Natural killer cell (primary cell): ENCODE measurements at places on chromosomes 16 and 17. TPM values are rescaled to one million over a fixed set of nuclear protein-coding genes. Genes with fewer than 3 reads are reported as not detected.

The ZPBP2 gene
- not detected for total RNA-seq

- H3K27ac ChIP-seq, result no peak overlapping the region
- H3K4me3 ChIP-seq, result no peak overlapping the region
- DNase-seq, result no peak
- H3K36me3 ChIP-seq, result no peaks in the 10 kb centered on the region
- H3K4me1 ChIP-seq, result no peaks in the 10 kb centered on the region
- peaks cover 9% of the 10 kb centered on the region for H3K27me3 ChIP-seq
Measured at GRCh38 chr16:23156946-23157460, 7.8 kb upstream of the USP31 start.

GRCh38 chr16:71648921-71649320 lies 22.9 kb downstream of the MARVELD3 start:
- H3K36me3 ChIP-seq, result peaks cover 15% of the 10 kb centered on the region
- no peak overlapping the region for H3K4me3 ChIP-seq
- H3K27me3 ChIP-seq, result no peaks in the 10 kb centered on the region
- DNase-seq, result no peak
- no peak overlapping the region for H3K27ac ChIP-seq

GRCh38 chr17:9028988-9029570 lies 7.8 kb downstream of the NTN1 start:
- H3K4me3 ChIP-seq, result no peak overlapping the region
- H3K36me3 ChIP-seq, result no peaks in the 10 kb centered on the region
- DNase-seq, result no peak
- H3K4me1 ChIP-seq, result no peaks in the 10 kb centered on the region
- peaks cover 16% of the 10 kb centered on the region for H3K27me3 ChIP-seq

The NAA60 gene
- 69.0 TPM for total RNA-seq

The CDH5 gene
- not detected for total RNA-seq

- no peak overlapping the region for H3K4me3 ChIP-seq
- H3K27ac ChIP-seq, result no peak overlapping the region
- DNase-seq, result no peak
- no peaks in the 10 kb centered on the region for H3K36me3 ChIP-seq
- H3K27me3 ChIP-seq, result no peaks in the 10 kb centered on the region
Measured at GRCh38 chr17:58172369-58173071, 5.7 kb downstream of the OR4D2 start.

- no peak overlapping the region for H3K27ac ChIP-seq
- H3K4me3 ChIP-seq, result no peak overlapping the region
- H3K4me1 ChIP-seq, result no peaks in the 10 kb centered on the region
Measured at GRCh38 chr16:19817122-19817521, 67.5 kb downstream of the GPRC5B start.

The AGRP gene
- total RNA-seq, result not detected

DNA sequence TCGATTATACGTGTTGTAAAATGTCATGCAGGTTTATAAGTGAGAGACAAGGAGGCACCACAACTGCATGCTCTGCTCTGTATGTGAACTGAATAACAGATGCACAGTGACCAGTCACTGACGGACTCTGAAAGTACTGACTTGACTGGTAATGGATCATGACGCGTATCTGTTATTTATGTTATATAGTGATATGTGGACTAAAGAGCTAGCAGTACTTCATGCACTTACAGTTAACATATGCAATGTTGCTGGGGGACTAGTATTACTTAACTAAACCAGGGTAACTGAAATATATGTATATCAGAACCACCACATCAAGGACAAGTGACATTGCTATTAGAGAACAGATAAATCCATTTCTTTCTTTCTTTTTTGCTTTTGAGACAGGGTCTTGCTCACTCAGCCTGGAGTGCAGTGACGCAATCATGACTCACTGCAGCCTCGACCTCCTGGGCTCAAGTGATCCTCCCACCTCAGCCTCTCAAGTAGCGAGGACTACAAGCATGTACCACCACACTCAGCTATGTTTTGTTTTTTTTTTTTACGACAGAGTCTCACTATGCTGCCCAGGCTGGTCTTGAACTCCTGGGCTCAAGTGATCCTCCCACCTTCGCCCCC lies 17.2 kb downstream of the COIL start:
- no peaks in the 10 kb centered on the region for H3K27me3 ChIP-seq
- H3K4me1 ChIP-seq, result no peaks in the 10 kb centered on the region
- no peak overlapping the region for H3K4me3 ChIP-seq
- H3K36me3 ChIP-seq, result peaks cover 29% of the 10 kb centered on the region
- H3K27ac ChIP-seq, result no peak overlapping the region
- DNase-seq, result no peak

GRCh38 chr17:66420961-66421371 lies 118.6 kb downstream of the PRKCA start:
- no peaks in the 10 kb centered on the region for H3K27me3 ChIP-seq
- no peak overlapping the region for H3K4me3 ChIP-seq
- H3K27ac ChIP-seq, result no peak overlapping the region
- DNase-seq, result no peak

DNA sequence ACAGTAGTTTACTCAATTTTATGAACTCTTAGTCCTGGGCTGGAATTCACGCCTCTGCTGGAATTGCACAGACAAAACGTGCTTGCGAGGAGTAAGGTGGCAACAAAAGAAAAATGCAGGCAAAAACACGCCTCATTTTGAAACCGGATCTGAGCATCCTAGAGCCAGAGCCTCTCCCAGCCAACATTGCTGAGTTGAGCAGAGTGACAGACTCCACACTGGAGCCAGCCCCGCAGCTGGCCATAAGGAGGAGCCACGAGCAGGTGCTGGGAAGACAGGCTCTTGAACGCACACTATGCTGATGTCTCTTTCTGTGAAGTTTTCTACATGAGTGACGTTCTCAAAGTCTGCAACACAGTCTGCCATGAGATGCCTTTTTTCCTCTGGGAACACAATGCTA lies 14.6 kb upstream of the HSBP1 start:
- no peak overlapping the region for H3K4me3 ChIP-seq
- no peak overlapping the region for H3K27ac ChIP-seq
- no peaks in the 10 kb centered on the region for H3K4me1 ChIP-seq
- no peaks in the 10 kb centered on the region for H3K27me3 ChIP-seq
- no peaks in the 10 kb centered on the region for H3K36me3 ChIP-seq

DNA sequence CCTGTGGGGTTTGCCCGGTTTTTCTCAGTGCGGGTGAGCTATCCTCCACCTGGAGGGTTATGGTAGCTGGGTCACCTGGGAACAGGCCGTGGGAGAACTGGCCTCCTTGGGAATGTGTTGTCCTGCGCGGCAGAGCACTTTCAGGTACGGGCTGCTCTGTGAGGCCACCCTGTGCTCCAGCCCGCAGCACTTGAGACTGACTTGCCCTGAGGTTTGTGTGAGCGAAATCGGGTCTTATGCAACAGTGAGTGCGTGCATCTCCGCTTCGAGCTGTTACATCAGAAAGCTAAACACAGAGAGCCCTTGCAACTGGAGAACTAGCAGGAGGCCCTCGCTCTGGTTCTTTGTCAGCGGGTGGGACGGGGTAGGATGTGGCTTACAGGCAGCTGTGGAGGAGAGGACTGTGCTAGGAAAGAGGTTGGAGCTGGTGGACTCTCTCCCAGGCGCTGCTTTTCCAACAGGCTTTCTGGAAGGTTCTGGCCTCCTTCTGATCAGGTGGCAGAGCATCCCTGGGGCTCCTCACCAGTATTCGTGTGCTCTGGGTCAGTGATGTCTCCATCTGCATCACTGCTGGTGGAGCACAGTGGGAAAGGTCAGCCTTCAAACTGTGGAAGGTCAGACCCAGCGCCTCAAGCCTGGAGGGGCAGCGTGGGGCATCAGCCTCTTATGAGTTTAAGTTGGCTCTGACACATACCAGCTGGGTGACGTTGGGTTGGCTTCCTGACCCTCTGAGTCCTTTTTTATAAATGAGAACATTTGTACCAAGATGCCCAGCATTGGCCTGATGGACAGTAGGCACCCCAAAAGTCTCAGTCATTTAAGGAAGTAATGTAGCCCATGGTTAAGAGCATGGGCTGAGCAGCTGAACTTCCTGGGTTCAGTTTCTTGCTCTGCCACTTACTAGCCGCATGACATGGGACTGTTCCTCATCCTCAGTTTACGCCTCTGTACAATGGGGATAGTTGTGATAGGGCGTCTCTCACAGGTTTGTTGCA lies 76.3 kb downstream of the KSR1 start:
- H3K36me3 ChIP-seq, result no peaks in the 10 kb centered on the region
- no peaks in the 10 kb centered on the region for H3K27me3 ChIP-seq
- DNase-seq, result peak; percentile 10
- H3K4me3 ChIP-seq, result no peak overlapping the region
- H3K27ac ChIP-seq, result peak overlapping the region; percentile 21

GRCh38 chr16:50624449-50624970 lies 56.6 kb downstream of the SNX20 start:
- H3K36me3 ChIP-seq, result no peaks in the 10 kb centered on the region
- peaks cover 17% of the 10 kb centered on the region for H3K4me1 ChIP-seq
- H3K27ac ChIP-seq, result no peak overlapping the region
- H3K27me3 ChIP-seq, result no peaks in the 10 kb centered on the region
- no peak overlapping the region for H3K4me3 ChIP-seq

GRCh38 chr17:81740395-81740961 lies 28.4 kb downstream of the SLC25A10 start:
- peaks cover 3% of the 10 kb centered on the region for H3K4me1 ChIP-seq
- no peak for DNase-seq
- no peaks in the 10 kb centered on the region for H3K36me3 ChIP-seq
- no peak overlapping the region for H3K4me3 ChIP-seq

The WNT9B gene
- total RNA-seq, result not detected

GRCh38 chr17:21345236-21345635 lies 30.9 kb upstream of the KCNJ12 start:
- no peak overlapping the region for H3K4me3 ChIP-seq
- no peaks in the 10 kb centered on the region for H3K36me3 ChIP-seq
- H3K27ac ChIP-seq, result no peak overlapping the region

DNA sequence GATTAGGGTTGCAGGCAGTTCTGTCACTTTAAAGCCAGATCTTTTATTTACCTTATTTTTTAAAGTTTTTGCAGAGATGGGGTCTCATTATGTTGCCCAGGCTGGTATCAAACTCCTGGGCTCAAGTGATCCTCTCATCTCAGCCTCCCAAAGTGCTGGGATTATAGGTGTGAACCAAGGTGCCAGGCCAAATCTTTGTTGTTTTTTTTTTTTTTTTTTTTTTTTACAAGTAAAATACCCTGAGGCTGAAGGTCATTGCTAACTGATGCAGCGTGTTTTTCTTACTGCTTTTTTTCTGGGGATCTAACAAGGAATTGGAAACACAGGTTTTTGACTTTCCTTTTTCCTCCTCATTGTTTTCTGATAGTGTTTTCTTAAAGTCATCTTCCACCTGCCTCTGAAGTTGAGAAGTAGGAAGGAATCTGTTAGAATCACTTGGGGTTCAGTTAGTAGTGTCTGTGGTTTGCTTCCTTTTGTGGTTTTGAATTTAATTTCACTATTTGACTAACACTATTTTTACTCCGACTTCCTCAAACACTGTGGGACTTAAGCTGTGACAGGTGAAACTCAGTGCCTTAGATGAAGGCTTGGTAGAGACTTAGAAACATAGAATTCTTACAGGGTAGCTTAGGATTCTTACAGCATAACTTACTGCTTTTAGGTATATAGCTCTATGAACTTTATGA lies 22.2 kb downstream of the CLTC start:
- H3K27ac ChIP-seq, result peak overlapping the region; percentile 32
- no peak for DNase-seq
- peaks cover 16% of the 10 kb centered on the region for H3K4me1 ChIP-seq
- no peaks in the 10 kb centered on the region for H3K27me3 ChIP-seq
- peaks cover 15% of the 10 kb centered on the region for H3K36me3 ChIP-seq

DNA sequence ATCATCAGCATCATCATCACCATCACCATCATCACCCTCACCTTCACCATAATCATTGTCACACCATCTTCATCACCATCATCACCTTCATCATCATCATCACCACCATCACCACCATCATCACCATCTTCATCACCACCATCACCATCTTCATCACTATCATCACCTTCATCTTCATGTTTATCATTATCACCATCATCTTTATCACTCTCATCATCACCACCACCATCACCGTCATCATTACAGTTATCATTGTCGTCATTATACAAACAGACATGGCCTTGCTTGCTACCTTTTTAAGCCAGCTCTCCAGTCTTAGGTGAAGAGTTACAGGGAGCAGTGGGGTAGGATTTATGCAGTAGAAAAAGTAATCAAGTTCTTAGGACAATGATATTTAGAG lies 114.9 kb downstream of the IRF8 start:
- no peak overlapping the region for H3K4me3 ChIP-seq
- peaks cover 46% of the 10 kb centered on the region for H3K4me1 ChIP-seq
- H3K36me3 ChIP-seq, result no peaks in the 10 kb centered on the region
- H3K27me3 ChIP-seq, result no peaks in the 10 kb centered on the region
- no peak for DNase-seq
- no peak overlapping the region for H3K27ac ChIP-seq

GRCh38 chr16:12763517-12763916 lies 40.2 kb downstream of the CPPED1 start:
- H3K27ac ChIP-seq, result no peak overlapping the region
- no peaks in the 10 kb centered on the region for H3K27me3 ChIP-seq
- H3K4me3 ChIP-seq, result no peak overlapping the region
- DNase-seq, result no peak

GRCh38 chr17:62724398-62725146 lies 83.5 kb downstream of the MARCHF10 start:
- peaks cover 28% of the 10 kb centered on the region for H3K4me1 ChIP-seq
- peak overlapping the region; percentile 92 for H3K27ac ChIP-seq
- peak; percentile 60 for DNase-seq

The PRR29 gene
- 1.6 TPM for total RNA-seq

DNA sequence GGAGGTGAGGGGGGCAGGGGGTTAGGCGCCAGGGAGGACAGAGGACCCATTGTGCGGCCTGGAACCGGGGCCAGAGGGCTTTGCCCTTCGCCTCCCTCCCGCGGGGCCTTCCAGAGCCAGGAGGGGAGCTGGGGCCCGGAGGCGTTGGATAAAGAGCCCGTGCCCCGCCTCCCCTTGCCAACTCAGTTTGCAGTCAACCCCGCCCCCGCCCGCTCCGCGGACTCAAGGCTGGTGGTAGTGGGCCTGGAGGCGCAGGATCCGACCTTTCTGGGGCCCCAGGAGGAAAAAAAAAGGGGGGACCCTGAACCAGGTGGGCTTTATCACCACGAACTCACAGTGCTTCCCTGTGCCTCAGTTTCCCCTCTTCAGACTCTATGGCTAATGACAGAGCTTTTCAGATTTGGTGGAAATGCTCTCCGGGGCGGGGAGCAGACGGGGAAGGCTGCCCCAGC lies 2.0 kb upstream of the SPHK1 start:
- no peak for DNase-seq
- peaks cover 5% of the 10 kb centered on the region for H3K27me3 ChIP-seq
- peak overlapping the region; percentile 53 for H3K4me3 ChIP-seq
- no peak overlapping the region for H3K27ac ChIP-seq
- H3K4me1 ChIP-seq, result peaks cover 32% of the 10 kb centered on the region

The ZSCAN10 gene
- 0.65 TPM for total RNA-seq

The INCA1 gene
- total RNA-seq, result 0.39 TPM

The FBXO39 gene
- 0.40 TPM for total RNA-seq
